ENCODE measurements at places on chromosomes 7 and 10.

- no peaks in the 10 kb centered on the region for H3K36me3 ChIP-seq
- no peaks in the 10 kb centered on the region for H3K27me3 ChIP-seq
- peaks cover 13% of the 10 kb centered on the region for H3K4me1 ChIP-seq
These were observed 82.2 kb downstream of the SORBS1 start for GRCh38 chr10:95478935-95479334.

DNA sequence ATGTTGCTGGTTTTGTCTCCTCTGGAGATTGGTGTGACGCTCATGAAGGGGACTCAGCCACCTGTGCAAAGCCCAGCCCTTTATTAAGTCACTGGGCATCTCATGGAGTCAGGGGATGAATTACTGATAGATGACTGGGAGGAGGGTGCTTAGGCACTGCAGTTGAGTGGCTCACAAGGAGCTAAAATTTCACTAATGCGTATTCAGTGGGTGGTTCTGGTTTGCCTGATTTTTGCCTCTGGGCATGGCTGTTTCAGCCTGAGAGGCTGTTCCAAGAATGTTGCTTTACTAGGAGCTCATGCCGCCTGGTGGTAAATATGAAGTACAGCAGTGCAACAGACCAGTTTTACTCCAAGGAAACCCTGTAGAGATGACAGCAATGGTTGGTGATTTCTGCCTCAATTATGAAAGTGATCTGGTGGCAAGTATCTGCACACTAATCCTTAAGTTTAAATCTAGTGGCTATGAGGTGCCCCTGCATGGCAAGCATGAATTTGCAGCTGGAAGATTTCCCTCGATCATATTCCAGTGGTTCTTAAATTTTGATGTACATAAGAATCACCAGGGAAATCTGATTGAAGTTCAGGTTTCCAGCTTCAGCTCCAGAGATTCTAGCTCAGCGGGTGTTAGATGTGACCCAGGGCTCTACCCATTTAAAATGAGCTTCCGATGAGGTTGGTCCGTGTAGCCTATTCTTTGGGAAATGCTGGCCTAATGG, 19.9 kb downstream of the ACTA2 start:
- H3K27ac ChIP-seq, result no peak overlapping the region
- H3K4me1 ChIP-seq, result no peaks in the 10 kb centered on the region
- peak; percentile 50 for DNase-seq
- H3K27me3 ChIP-seq, result no peaks in the 10 kb centered on the region
- no peak overlapping the region for H3K4me3 ChIP-seq

DNA sequence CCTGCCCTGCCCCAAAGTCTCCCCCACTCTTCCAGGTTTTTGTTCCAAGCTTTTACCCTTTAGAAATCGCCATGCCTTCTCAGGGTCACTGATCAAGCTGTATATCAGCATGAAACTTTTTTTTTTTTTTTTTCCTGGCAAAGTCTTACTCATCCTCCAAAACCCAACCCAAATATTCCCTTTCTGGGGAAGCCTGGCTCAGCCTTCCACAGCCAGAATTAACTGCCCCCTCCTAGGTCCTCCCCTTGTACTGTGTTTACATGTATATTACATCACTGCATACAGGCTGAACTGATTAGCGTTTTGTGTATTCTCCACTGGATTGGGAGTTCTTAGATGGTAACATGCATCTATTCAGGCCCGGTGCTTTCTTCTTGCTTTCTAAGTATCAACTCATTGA, 4.6 kb upstream of the NOBOX start:
- H3K27me3 ChIP-seq, result no peaks in the 10 kb centered on the region
- H3K4me3 ChIP-seq, result no peak overlapping the region

DNA sequence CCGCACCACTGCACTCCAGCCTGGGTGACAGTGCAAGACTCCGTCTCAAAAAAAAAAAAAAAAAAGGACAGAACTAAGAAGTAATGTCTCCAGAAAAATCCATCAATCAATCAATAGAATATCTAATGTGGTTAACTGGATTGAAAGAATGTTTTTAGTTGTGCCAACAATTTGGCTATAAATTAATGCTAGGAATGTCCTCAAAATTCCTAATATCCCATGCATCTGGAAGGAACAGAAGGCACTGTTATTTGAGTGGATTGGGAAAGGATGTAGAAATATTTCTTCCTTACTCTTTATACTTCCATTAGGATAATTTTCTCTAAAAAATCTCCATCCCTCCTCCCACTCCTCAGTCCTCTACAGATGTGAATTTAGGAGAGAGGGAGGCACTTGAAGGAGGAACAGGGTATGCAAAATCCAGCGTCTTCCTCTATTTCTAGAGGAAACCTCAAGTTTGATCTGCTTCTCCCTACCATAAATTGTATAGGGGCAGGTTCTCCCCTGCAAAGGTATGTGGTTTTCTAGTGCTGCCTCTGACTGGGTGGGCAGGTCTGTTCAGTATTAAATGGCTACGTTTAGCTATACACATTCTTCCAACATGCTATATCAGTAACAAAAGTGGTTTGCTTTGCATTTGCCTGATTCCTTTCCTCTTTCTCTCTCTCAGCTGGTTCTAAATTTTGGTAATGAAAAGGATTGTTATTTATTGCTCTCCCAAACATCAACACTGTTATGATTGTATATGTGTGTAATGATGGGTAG, 54.1 kb downstream of the RNLS start:
- DNase-seq, result no peak
- no peak overlapping the region for H3K27ac ChIP-seq
- no peaks in the 10 kb centered on the region for H3K36me3 ChIP-seq
- H3K27me3 ChIP-seq, result no peaks in the 10 kb centered on the region
- H3K4me1 ChIP-seq, result no peaks in the 10 kb centered on the region
- H3K4me3 ChIP-seq, result no peak overlapping the region

- no peak overlapping the region for H3K27ac ChIP-seq
- H3K4me1 ChIP-seq, result no peaks in the 10 kb centered on the region
- no peaks in the 10 kb centered on the region for H3K27me3 ChIP-seq
- no peak for DNase-seq
- no peak overlapping the region for H3K4me3 ChIP-seq
These were observed 150.4 kb downstream of the PPP1R3A start for GRCh38 chr7:113768387-113768786.

DNA sequence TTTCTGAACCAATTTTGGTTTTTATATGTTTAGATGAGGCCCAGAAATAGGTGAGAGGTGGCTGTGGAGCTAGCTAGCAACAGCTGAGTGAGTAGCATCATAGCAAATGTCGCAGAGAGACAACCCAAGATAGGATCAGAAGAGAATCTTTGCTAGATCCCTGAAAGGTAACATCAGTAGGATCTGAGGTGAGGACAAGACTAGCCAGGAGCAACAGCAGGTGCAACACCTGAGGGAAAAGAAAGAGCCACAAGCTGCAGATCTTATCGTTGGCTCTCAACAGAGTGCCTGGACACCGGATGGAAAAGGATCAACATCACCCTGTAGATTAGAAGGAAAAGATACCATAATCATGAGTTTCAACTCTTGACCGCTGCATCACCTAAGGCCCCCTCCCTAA, 4.4 kb downstream of the ST8SIA6 start:
- DNase-seq, result no peak
- H3K27ac ChIP-seq, result no peak overlapping the region
- no peak overlapping the region for H3K4me3 ChIP-seq
- no peaks in the 10 kb centered on the region for H3K36me3 ChIP-seq
- H3K27me3 ChIP-seq, result peaks cover 56% of the 10 kb centered on the region
- no peaks in the 10 kb centered on the region for H3K4me1 ChIP-seq

GRCh38 chr10:96832721-96833219, 672 bp downstream of the LCOR start:
- DNase-seq, result peak; percentile 80
- H3K36me3 ChIP-seq, result peaks cover 21% of the 10 kb centered on the region
- H3K27ac ChIP-seq, result peak overlapping the region; percentile 92

DNA sequence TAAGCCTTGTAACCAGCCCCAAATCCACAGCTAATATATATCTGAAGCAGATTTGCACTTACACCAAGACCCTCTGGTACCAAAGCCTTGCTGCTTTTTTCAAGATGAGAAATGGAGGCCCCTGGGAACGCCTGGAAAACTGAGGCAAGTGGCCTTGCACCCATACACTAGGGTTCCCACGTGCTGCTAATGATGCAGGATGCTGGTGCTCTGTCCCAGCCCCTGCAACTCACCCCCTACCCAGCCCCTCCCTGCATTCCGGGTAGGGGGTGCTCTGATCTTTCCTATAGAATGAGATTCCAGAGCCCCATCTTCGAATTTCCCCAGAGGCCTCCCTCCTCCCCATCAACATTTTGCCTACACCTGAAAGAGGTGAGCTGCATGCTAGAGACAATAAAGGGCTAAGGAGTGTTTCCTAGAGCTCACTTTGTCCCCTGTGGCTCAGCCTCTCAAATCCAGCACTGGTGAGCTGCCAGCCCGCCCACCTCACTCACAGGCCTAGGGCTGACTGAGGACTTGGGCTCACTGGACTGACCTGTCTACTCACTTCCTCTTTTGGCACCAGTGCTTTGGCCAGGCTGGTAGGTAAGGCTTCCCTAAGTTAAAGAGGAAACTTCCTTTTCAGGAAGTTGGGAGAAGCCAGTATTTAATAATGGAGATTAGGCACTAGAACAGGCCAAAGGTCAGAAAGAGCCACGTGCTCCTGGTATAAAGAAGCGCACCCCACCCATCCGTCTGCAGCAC, 9.8 kb downstream of the RBP4 start:
- no peak overlapping the region for H3K27ac ChIP-seq
- H3K36me3 ChIP-seq, result no peaks in the 10 kb centered on the region
- H3K4me3 ChIP-seq, result no peak overlapping the region
- DNase-seq, result no peak
- H3K27me3 ChIP-seq, result no peaks in the 10 kb centered on the region

DNA sequence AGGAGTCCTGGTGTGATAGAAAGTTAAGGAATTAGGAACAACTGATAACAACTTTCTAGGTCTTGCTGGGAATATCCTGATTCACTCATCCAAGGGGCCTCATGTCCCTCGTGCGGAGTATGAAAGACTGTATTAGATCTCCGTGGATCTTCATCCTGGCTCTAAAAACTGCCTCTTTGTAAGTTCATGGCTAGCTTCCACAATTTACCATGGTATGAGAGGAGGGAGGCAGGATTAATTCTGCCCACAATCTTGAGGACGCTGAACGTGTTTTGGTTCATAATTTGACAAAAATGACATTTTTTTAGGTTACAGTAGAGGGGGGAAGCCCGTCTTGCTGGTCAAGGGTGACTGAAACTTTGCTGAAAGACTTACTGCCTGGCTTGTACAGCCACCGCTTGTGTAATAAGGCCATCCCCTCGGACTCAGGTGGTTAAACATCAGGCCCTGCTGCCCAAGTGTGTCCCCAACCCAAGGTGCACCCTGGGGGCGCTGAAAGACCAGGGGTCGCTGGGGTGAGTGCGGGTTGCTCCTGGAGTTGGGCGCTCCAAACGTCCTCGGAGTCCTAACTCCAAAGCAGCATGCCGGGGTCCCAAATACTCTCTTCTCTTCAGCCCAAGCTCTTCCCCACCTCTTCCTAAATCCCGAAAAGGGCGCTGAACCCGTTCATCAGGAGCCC, 733 bp downstream of the HIBADH start:
- DNase-seq, result no peak
- peak overlapping the region; percentile 4 for H3K27ac ChIP-seq
- peaks cover 24% of the 10 kb centered on the region for H3K36me3 ChIP-seq
- peaks cover 3% of the 10 kb centered on the region for H3K4me1 ChIP-seq

DNA sequence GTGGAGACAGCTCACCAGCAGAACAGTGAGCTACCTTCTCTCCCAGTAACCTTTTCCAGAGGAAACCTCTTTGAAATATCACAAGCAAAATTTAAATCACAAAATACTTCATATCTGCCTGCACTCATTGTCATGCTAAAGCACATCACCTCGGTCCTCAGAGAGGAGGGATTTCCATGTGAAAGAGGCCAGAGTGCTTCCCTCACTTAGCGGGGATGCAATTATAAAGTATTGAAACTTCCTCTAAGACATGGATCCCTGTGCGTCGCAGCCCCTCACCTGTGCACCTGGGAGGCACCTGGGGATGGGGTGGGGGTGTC, 457.9 kb downstream of the DNAJB6 start:
- H3K27ac ChIP-seq, result no peak overlapping the region
- H3K4me3 ChIP-seq, result no peak overlapping the region
- no peaks in the 10 kb centered on the region for H3K27me3 ChIP-seq

DNA sequence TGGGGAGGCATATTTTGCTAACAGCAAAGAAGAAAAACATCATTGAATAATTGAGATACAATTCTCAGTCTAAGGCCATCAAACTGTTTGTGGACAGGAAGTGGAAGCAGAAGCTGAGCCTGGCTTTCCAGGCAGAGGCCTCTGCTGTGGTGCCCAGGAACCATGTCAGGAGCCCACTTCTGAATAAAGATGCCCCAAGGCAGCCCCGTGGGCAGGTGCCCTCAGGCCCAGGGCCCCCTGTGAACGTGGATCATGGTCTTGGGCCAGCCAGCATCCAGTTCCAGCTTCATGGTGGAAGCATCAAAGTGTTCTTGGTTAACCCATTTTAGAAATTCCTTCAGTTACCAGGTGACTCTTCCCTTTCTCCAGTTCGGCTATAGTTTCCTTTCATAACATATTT, 346.8 kb downstream of the PTPRN2 start:
- no peaks in the 10 kb centered on the region for H3K27me3 ChIP-seq
- DNase-seq, result no peak
- no peak overlapping the region for H3K4me3 ChIP-seq
- H3K4me1 ChIP-seq, result no peaks in the 10 kb centered on the region

DNA sequence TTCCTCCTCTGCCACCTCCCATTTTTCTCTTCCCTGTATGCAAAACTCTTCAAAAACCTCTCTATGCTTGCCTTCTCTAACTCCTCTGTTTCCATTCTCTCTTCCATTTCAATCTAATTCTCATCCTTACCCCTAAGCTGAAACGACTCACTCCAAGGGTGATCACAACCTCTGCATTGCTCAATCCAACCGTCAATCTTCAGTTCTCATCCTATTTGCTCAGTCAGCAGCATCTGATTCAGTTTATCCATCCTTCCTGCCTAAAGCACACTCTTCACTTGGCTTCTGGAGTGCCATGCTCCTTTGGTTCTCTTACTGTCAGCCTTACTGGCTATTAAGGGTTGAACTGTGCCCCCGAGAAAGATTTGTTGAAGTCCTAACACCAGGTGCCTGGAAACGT, 163.5 kb upstream of the NEBL start:
- no peak overlapping the region for H3K4me3 ChIP-seq
- H3K27ac ChIP-seq, result no peak overlapping the region
- no peaks in the 10 kb centered on the region for H3K36me3 ChIP-seq
- H3K27me3 ChIP-seq, result no peaks in the 10 kb centered on the region
- DNase-seq, result no peak

DNA sequence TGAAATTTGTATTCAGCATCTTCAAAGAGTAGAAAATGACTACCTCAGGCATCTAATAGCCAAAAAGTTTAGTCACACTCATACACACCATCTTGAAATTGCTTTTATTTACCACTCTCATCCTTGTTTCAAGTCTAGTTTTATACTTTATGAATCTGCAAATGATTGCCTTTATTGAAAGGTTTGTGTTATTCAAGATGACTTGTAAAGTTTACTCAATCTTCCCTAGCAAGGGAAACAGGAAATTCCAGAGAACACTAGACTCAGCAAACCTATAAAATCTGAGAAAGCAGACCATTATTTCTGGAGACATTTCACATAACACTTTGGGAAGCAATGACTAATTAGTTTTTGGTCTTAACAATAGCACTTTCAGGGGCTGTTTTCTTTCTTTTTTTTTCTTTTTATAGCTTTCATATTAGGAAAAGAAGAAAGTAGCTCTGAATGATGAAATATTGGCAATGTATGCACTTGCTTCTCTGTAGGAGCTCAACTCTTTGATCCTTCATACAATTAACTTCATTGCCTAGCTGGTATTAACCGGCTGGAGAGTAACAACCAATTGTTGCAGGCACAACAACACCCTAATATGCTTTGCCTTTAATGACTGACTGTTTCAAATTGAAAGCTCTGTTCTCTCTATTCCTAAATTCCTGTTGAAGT, 68.9 kb upstream of the HDAC9 start:
- H3K27me3 ChIP-seq, result no peaks in the 10 kb centered on the region
- H3K27ac ChIP-seq, result no peak overlapping the region
- no peak for DNase-seq
- peaks cover 5% of the 10 kb centered on the region for H3K4me1 ChIP-seq
